Fibroblast of lung (primary cell): ENCODE measurements at places on chromosomes 4 and X. TPM values are rescaled to one million over a fixed set of nuclear protein-coding genes. Genes with fewer than 3 reads are reported as not detected.

The ANXA10 gene
- 0.17 and 0.26 TPM in 2 replicates for total RNA-seq

The HPGD gene
- 0.17 and 0.26 TPM in 2 replicates for total RNA-seq

The CXorf49 gene
- total RNA-seq = not detected in 2 replicates

The CASP3 gene
- total RNA-seq = 26.4 and 28.2 TPM in 2 replicates

The ZMAT1 gene
- 0.51 and 1.8 TPM in 2 replicates for total RNA-seq

The EREG gene
- 2.8 and 9.9 TPM in 2 replicates for total RNA-seq

The GASK1B gene
- 18.2 and 23.6 TPM in 2 replicates for total RNA-seq
